ENCODE measurements at places on chromosomes 12 and 14.
A peak's percentile ranks its signal among the peaks of the same experiment; 100 is the strongest.

DNA sequence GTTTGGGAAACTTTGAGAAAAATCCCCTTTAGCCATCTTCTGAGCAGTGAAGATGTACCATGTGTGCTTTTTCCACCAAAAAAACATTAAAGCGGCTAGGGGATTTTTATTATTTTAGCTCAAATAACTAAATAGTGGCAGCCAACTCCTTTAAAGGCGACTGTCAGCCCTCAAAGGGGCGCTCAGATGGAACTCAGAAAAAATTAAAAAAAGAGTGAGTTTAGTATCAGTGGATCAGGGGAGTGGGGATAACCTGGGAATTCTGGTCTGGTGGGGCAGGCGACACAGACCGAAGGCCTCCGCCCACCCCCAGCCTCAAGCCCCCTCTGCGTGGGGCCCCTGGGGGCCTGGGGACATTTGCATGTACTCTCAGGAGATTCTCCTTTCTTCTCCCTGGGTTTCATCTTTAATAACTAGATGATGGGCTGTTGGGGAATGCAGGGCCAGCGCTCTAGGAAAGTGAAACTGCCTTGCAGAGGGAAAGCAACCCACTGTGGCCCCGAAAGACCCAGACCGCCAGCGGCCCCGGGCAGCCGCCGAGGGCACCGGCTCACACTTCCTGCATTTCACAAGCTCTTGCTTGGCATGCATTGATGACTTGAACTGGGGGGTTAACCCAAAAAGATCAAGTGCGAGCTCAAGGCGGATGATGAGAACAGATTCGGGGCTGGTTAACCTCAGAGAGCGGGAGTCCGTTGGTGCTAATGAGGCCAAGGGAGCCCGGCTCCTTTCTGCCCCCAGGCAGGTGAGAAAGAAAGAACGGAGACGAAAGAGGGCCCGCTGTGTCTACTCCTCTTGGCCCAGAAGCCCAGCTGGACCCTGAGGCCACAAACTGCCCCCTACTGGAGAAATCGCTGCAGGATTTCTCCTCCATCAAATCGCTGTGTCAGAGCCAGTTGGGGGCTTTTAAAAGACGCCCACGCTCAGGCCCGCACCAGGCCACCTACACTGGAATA lies 7.3 kb upstream of the BATF start:
- peak; percentile 48 for DNase-seq

GRCh38 chr14:48693793-48694192 lies 892.4 kb downstream of the RPS29 start:
- no peak for DNase-seq

DNA sequence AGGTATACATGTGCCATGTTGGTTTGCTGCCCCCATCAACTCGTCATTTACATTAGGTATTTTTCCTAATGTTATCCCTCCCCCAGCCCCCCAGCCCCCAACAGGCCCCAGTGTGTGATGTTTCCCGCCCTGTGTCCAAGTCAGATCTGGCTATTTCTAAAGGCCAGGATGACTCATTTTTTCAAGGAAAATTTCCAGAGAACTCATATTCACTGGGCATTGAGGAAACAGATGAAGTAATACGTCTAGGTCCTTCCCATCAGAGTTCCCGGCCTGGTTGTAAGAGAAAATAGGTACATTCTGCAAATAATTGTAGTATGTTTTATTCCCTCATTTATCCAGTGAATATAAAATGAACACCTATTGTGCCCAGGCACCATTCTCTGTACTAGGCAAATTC lies 345.2 kb downstream of the BCL11B start:
- no peak for DNase-seq

- no peak for DNase-seq
These were observed 93.9 kb downstream of the GLT1D1 start for GRCh38 chr12:128947209-128947608.

- no peak for DNase-seq
These were observed 11.1 kb downstream of the NRXN3 start for GRCh38 chr14:78181270-78181669.

- DNase-seq = no peak
These were observed 52.0 kb downstream of the PEX5 start for GRCh38 chr12:7241404-7242005.

GRCh38 chr12:52395761-52396434 lies 10.2 kb downstream of the KRT82 start:
- DNase-seq = no peak
